ENCODE measurements at places on chromosomes 4 and X.

- no peak for DNase-seq
Measured at GRCh38 chrX:140804292-140804691, 94.7 kb downstream of the LINC00632 start.

GRCh38 chrX:94401426-94401825, 727.4 kb downstream of the FAM133A start:
- DNase-seq: no peak

GRCh38 chr4:140260227-140260626, 106.2 kb upstream of the MAML3 start:
- no peak for DNase-seq

GRCh38 chr4:177016541-177017141, 223.9 kb upstream of the VEGFC start:
- DNase-seq: no peak

- no peak for DNase-seq
Measured at GRCh38 chrX:49761481-49761880, 65.7 kb upstream of the PAGE1 start.

GRCh38 chr4:108738003-108738706, 24.7 kb downstream of the ETNPPL start:
- no peak for DNase-seq

DNA sequence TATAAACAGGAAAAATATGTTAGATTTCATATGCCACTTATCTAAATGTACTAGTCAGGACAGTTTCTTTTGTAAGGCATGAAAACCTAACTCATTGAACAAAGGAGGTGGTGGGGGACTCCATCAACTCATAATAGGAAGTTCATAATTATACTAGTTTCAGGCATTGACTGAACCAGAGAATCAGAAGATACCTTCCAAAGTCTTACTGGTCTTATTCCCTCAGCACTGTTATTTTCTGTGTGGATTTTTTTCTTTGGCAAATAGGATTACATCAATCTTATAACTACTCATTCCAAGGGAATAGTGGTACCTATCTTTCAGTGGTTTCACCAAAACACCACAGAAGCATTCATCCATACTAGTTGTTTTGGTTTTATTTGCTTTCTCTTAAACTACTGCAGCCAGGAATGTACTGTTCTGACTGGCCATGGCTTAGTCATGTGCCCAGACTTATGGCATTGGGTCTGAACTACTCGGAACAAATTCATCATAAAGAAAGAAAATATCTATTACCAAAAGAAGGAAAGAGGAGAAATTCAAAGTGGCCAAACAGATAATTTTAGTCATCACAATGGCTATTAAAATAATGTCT, 273.9 kb downstream of the ARAP2 start:
- DNase-seq: no peak

GRCh38 chrX:107726816-107727534, 48.6 kb downstream of the TSC22D3 start:
- DNase-seq: no peak

- DNase-seq: no peak
Measured at GRCh38 chr4:37981844-37982720, 21.9 kb downstream of the PTTG2 start.

GRCh38 chrX:138897621-138898492, 186.3 kb upstream of the FGF13 start:
- DNase-seq: no peak

GRCh38 chr4:118816538-118817177, 19.3 kb downstream of the SEC24D start:
- no peak for DNase-seq

GRCh38 chr4:169582203-169582602, 30.2 kb downstream of the NEK1 start:
- DNase-seq: no peak

GRCh38 chrX:149527705-149528104, 13.1 kb upstream of the EOLA1 start:
- DNase-seq: peak; percentile 42

GRCh38 chrX:84907324-84907968, 96.2 kb upstream of the APOOL start:
- DNase-seq: no peak

- DNase-seq: no peak
Measured at GRCh38 chrX:139566981-139567380, 36.4 kb downstream of the F9 start.

DNA sequence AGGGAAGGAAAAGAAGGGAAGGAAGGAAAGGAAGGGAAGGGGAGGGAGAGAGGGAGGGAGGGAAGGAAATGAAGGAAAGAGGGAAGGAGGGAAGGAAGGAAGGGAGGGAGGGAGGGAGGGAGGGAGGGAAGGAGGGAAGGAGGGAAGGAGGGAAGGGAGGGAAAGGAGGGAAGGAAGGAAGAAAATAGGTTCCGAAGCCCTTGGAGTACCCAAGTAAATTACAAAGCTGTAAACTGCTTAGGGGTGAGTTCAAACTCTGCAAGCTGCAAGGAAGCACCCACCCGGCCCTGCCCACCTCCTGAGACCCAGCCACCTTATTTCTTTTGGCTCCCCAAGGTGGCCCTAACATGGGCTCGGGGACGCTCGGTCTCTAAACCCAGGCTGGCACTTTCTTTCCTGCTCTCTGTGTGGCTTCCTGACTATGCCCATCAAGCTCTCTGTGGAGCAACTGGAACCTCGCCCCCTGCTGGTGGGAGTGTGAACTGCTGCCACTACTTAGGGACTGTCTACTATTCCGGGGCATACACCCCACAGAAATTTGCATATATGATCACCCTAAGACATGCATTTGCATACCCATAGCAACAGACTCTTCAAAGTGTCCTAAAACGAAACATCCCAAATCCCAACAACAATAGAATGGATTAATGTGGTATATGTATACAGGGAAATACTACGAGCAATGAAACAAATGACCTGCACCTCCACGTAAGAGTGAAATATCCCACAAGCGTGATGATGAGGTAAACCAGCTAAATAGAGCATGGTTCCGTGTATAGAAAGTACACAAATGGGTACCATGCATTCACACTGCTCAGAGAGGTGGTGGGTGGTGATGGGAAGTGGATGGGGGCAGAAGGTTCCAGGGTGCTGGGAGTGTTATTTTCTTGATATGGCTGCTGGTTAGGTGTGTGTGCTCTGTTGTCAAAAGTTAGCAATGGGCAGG, 151.7 kb upstream of the TBL1X start:
- peak; percentile 62 for DNase-seq

DNA sequence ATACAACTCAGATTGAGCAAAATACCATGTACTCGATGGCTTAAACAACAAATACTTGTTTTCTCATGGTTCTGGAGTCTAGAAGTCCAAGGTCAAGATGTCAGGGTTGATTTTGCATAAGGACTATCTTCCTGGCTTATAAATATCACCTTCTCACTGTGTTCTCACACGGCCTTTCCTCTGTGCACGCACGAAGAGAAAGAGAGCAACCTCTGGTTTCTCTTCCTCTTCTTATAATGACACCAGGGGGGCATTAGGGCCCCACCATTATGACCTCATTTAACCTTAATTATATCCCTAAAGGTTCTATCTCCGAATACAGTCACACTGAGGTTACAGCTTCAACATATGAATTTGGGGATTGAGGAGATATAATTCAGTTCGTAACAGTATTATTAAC, 504.0 kb downstream of the MAGEE1 start:
- DNase-seq: no peak

GRCh38 chr4:129603241-129603931, 507.4 kb downstream of the C4orf33 start:
- no peak for DNase-seq

DNA sequence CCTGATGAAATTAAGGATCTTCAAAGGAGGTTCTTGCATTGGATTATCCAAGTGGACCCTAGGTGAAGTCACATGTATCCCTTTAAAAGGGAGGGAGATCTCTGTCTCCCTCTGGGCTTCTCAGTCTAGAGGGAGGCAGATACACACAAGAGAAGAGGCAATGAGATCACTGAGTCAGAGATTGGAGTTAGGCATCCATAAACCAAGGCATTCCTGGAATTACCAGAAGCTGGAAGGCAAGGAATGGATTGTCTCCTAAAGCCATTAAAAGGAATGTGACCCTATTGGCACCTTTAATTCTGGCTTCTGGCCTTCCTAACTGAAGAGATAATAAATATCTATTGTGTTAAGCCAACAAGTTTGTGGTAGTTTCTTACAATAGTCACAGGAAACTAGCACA, 383.2 kb downstream of the PACRGL start:
- DNase-seq: no peak

Data from naive thymus-derived CD8-positive, alpha-beta T cell (primary cell).